ENCODE measurements at places on chromosomes 5 and 9.

DNA sequence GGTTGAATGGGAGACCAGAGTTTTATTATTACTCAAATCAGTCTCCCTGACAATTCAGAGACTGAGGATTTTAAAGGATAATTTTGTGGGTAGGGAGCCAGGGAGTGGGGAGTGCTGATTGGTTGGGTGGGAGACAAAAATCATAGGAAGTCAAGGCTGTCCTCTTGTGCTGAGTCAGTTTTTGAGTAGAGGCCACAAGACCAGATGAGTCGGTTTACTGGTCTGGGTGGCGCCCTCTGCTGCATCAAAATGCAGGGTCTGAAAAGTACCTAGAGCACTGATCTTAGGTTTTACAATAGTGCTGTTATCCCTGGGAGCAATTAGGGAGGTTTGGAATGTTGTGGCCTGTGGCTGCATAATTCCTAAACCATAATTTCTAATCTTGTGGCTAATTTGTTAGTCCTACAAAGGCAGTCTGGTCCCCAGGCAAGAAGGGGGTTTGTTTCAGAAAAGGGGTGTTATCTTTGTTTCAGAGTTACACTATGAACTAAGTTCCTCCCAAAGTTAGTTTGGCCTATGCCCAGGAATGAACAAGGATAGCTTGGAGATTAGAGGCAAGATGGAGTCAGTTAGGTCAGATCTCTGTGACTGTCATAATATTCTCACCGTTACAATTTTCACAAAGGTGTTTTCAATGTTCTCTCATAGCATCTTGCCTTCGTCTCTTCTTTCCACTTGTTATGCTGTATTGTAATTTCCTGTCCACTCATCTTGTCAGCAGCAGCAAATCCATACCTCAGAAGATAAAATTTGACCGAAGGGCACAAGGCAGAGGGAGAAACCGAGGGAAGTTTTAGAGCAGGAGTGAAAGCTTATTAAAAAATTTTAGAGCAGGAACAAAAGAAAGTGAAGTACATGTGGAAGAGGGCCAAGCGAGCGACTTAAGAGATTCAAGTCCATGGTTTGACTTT lies 59.2 kb upstream of the CLINT1 start:
- peak; percentile 35 for DNase-seq

- DNase-seq, result no peak
These were observed 514.7 kb downstream of the DIRAS2 start for GRCh38 chr9:90127923-90128322.

- DNase-seq, result no peak
These were observed 37.9 kb downstream of the GAS1 start for GRCh38 chr9:86909388-86909787.

GRCh38 chr5:68225911-68226545 lies 10.5 kb downstream of the PIK3R1 start:
- no peak for DNase-seq

DNA sequence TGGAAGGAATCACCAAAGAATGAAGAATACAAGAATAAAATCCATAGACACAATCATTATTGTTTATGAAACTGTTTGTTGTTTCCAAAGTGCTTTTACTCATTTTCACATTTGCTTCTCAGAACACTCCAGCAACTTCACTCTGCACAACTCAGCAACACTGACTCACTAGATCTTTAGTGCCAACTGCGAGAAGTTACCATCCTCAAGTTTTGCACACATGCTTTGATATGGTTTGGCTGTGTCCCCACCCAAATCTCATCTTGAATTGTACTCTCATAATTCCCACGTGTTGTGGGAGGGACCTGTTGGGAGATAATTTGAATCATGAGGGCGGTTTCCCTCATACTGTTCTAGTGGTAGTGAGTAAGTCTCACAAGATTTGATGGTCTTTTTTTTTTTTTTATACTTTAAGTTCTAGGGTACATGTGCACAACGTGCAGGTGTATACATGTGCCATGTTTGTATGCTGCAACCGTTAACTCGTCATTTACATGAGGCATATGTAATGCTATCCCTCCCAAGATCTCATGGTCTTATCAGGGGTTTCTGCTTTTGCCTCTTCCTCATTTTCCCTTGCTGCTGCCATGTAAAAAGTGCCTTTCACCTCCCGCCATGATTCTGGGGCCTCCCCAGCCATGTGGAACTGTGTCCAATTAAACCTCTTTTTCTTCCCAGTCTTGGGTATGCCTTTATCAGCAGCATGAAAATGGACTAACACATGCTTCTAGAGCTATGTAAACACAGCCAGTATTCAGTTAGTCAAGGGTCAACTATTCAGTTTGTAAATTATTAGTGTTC lies 36.9 kb downstream of the CLINT1 start:
- no peak for DNase-seq

DNA sequence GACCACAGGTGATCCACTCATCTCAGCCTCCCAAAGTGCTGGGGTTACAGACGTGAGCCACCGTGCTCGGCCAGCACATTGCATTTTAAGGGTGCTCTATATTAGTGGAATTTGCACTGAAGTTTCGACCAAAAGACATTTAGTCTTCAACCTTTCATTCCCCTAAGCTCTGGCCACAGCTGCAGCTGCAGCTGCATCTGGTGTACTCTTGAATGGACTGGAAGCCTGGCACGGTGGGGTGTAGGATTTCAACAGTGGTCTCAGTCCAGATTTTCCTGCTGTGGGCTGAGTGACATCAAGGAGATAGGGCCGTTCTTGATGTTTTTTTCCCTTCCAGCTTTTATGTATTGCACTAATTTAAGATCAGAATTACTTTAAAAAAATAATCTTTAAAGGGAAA lies 255.2 kb downstream of the PDZD2 start:
- DNase-seq, result no peak

DNA sequence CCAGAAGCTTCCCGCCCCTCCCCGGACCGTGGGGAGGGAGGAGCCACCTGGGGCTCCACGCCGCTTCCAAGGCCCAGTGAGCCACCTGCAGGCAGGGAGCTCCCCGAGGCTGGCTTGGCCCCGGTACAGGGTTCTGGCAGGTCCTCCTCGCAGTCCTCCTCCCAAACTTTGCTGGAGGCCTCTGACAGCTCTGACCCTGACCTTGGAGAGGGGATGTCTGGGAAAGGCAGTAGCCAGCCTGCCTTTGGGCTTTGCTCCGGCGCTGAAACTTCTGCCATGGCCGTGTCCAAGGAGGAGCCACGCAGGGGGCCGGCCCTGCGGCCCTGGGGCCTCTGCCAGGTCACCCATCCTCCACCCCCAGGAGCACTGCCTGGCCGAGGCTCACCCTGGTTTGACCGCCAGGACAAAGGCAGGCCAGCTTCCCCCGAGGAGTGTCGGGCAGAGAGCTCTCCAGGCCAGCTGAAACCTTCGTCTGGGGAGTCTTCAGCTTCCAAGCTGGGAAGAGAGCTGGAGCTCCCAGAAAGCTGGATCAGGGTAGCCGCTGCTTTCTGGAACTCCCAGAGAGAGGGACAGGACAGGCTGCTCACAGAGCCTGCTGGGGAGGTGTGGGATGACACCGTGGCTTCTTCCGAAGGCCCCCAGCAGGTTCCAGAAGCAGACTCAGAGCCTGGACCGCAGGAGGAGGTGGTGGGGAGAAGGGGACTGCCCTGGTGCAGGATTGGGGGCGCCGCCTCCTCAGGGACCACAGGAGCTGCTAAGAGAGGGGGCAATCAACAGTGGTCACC lies 9.0 kb upstream of the QSOX2 start:
- no peak for DNase-seq

DNA sequence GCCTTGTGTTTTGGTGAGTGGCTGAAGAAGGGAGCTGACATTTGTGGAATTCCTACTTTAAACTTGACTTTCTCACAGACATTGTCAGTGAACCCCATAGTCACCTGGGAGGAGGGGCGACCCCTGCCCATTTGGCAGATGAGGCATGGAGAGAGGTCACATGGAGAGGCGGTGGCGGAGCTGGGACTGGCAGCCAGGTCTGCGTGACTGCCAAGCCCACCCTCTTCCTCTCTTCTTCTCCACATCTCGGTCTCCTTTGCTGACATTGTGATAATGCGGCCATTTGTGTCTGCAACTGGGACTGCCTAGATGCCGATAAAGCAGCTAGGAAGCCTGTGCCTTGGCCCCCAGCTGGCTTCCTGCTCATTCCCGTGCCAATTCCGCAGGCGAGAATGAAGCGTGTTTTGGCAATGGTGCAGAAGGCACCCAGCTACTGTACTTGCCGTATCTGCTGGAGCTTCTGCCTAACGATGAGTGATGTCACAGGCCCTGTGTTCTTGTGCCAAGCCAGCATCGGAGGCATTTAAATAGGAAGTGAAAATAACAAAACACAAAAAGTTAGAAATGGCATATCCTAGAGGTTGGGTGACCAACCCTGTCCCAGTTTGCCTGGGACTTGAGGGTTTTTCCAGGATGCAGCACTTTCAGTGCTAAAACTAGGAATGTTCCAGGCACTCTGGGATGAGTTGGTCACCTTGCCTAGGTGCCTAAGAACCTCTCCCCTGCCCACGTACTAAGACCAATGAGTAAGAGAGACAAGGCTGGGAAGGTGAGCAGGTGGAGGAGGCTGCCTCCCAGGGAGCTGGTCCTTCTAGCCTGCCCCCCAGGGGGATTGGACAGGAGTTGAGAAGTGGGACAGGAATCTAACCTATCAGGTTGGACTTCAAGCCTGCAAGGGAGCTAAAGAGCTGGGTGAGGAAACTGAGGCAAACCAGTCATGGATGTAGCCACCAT lies 23.6 kb downstream of the OLFML2A start:
- peak; percentile 79 for DNase-seq

DNA sequence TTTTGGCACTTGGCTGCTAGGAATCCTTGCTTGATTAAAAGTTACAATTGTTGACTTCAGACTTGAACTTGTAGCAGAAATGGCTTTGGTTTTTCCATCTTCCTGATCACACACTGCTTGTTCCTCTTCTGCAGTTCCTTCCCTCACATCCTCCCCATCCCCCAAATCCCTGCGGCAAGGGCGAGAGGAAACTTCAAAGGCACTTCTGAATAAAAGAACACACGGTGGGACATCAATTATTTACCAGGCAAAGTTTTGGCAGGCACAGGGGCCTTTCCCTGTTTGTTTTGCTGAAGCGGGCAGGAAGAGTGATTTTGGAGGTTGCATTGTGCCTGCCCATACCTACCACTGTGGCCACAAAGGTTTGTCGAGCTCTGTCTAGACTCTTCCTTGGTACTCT lies 260.9 kb downstream of the KIF4B start:
- DNase-seq, result no peak

GRCh38 chr5:91225848-91226686 lies 157.1 kb downstream of the ARRDC3 start:
- DNase-seq, result no peak

DNA sequence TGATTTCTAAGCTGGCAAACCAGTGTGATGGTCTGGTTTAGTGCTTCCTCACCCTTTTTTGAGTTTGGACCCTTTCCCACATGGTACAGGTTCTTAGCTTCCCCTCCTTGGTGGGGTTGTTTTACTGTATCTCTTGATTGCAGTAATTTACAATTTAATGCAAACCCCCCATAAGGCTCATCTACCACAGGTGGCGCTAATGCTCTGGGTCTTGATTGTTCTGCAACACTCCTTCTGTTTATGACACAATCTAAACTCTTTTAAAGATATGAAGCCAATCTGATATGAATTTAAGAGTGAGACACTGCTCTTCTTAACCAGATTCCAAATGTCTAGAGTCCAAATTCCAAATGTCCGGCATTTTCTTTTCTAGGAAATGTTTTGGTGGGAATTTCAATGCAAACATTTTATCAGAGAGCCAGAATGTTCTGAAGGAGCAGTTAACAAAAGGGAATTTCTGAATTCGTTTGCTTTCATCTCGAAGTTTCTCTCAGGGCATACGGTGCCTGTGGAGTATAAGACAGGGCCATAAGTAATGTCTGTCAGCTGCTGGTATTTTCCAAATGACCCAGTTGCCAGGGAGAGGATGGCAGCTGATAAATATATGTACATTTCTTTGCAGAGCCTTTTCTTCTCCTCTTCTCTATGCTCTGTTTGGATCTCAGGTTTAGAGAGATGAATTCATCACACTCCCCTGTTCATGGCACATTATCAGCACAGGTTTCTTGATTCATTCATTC lies 246.8 kb downstream of the ARHGAP26 start:
- DNase-seq, result peak; percentile 38

DNA sequence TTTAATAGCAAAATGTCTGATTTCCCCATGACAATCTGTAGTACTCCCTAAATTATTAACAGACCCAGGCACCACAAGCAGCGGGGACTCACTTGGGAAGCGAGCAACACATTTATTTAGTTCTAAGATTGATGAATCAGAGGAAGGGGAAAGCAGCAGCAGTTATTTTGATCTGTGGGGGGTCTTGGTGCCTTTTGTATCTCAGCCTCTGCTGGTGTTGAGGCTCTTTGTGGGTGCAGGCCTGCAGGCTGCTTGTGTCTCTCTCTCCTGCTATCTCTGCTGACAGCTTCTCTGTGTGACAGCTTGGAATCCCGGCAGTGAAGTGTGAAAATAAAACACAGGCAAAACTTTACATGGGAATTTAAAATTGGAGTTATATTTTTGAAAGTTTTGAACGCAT lies 878.2 kb upstream of the DMAC1 start:
- no peak for DNase-seq

DNA sequence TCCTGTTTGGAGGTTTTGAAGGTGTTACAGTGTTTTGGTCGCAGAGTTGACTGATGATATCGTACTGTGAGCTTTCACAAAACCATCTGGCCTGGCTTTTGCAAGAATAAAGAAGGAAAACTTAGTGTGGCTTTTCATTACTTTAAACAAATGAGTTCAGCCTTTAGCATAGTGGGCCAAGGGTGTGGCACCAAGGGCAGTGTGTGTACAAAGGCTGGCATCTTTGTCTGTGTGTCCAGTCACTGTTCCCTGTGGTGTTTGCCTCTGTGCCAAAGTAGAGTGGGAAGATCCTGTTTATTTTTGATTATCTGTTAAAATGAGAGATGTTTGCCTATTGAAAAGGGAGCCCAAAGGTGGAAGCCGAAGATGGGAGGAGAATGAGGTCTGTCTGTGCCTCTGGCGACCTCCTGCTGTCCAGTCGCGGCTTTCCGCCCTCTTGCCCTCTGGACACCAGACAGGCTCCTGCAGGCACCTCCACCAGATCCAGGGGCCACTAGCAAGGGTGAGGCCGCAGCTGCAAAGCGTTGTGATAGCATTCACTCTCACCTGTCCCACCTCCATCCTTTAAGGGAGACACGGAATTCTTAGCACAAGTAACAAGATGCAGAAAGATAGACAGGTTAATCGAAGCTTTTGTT lies 113.7 kb downstream of the TRIO start:
- no peak for DNase-seq

DNA sequence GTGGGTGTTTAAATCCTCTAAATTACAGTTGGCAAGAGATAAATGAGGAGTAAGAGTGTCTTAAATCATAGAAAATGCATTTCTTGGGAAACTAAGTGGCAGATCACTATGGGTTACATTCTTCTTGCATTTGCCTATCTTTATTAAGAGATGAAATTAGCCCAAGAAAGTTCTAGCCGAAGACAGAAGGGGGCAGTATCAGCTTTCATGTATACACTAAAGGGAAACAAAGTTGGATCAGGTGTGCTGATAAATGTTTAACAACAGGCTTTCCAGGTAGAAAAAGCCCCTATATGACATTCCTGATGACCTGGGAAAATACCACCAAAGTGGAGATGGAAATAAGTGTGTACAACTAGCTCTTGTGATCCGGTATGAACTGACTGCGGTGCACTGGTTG lies 81.9 kb upstream of the TLR4 start:
- no peak for DNase-seq

All from CD14-positive monocyte (primary cell).